ENCODE measurements at places on chromosomes 16 and 17.
A peak's percentile ranks its signal among the peaks of the same experiment; 100 is the strongest.

DNA sequence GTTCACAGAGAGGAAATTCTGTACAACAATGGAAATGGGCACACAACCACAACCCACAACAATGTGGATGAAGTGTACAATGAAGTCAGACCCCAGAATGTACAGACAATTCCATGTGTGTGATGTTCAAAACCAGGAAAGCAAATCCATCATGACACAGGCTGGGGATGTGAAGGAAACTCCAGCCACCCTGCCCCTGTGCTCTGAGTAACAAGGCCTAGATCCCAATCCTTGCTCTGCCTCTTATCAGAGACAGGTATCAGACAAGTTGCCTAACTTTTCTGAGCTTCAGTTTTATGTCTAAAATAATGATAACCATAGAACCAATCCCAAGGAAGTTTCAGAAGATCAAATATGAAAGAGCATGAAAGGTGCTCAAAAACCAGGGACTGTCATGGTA, 1.8 kb upstream of the C16orf95 start:
- no peak for DNase-seq

- DNase-seq = no peak
Observed at GRCh38 chr17:42363767-42364585, 24.3 kb downstream of the STAT3 start.

DNA sequence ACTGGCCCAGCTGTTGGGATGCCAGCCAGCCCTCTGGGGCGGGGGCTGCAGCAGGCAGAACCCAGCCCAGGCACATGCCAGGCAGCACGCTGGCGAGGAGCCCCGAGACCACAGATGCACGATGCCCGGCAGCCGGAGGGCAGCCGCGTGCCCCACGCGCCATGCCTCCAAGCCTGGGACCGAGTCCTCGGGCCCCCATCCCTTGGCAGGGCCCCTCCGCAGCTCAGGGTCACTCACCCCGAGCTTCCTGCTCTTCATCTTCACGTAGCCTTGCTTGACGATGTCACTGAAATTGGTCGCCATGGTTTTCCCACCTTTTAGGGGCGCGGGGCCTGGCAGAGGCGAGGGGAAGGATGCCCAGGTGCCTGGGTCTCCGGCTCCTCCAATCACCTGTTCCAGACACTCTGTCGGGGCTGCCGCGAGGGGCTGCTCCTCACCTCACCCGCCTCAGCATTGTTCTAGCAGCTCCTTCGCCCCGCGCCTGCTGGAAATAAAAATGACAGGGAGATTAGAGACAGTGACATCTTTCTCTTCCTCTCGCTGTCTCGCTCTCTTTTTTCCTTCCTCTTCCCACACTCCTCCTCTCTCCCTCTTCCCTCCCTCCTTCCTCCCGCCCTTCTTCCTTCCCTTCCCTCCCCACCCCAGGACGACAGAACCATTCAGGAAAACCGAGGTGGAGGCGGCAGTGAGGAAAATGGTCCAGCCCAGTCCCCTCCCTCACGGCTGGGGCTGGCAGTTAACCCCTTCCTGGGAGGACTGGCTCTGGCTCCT, 6.9 kb downstream of the DOK4 start:
- DNase-seq = peak; percentile 80

- DNase-seq = peak; percentile 94
Observed at GRCh38 chr17:50139950-50140885, 10.3 kb upstream of the SAMD14 start.

DNA sequence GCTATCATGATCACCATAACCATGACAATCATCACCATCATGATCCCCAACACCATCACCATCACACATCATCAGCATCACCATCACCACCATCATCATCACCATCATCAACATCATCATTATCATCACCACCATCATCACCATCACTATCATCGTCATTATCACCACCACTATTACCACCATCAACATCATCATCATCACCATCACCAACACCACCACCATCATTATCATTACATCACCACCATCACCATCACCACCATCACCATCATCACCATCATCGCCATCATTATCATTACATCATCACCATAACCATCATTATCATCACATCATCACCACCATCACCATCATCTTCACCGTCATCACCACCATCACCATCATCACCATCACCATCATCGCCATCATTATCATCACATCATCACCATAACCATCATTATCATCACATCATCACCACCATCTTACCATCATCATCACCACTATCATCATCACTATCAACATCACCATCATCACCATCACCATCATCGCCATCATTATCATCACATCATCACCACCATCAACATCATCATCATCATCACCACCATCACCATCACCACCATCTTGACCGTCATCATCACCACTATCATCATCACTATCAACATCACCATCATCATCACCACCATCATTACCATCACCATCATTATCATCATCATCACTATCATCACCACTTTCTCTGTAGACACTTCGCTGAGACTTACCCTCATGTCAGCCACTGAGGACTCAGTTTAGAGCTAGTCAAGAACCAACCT, 366.0 kb downstream of the C16orf95 start:
- no peak for DNase-seq

DNA sequence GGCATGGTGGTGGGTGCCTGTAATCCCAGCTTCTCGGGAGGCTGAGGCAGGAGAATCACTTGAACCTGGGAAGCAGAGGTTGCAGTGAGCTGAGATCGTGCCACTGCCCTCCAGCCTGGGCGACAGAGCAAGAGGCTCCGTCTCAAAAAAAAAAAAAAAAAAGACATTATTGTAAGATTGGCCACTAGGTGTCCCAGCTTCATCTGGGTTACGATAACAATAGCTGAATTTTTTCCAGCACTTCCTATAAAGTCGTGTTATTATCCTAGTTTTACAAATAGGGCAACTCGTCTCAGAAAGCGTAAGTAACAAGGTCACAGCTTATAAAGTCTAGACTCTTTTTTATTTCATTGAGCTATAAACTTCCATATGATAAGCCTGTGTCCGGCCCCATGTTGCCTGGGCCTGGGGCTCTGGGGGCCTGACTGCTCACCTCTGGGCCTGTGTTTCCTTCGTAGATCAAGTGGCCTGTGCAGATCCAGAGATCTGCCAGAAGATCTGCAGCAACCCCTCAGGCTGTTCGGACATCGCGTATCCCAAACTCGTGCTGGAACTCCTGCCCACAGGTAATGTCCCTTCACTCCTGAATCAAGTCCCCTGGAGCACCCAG, 60.5 kb downstream of the SLC5A11 start:
- DNase-seq = peak; percentile 27

DNA sequence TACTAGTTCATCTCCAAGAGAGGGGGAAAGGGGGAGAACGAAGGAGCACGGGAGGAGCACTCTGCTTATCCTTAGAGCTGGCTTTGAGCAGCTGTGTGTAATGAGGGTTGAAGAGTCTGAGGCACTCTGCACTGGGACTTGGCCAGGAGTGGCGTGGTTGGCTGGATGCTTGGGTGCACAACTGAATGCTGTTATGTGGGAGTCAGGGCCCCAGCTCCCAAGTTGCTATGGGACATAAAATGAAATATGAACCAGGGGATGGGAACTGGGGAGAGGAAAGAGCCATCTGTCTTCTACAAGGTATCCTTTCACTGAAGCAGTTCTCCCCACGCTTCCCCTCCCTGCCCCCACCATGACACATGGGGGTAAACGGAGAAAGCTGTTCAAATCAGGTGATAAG, 105.9 kb upstream of the ANKFN1 start:
- no peak for DNase-seq

DNA sequence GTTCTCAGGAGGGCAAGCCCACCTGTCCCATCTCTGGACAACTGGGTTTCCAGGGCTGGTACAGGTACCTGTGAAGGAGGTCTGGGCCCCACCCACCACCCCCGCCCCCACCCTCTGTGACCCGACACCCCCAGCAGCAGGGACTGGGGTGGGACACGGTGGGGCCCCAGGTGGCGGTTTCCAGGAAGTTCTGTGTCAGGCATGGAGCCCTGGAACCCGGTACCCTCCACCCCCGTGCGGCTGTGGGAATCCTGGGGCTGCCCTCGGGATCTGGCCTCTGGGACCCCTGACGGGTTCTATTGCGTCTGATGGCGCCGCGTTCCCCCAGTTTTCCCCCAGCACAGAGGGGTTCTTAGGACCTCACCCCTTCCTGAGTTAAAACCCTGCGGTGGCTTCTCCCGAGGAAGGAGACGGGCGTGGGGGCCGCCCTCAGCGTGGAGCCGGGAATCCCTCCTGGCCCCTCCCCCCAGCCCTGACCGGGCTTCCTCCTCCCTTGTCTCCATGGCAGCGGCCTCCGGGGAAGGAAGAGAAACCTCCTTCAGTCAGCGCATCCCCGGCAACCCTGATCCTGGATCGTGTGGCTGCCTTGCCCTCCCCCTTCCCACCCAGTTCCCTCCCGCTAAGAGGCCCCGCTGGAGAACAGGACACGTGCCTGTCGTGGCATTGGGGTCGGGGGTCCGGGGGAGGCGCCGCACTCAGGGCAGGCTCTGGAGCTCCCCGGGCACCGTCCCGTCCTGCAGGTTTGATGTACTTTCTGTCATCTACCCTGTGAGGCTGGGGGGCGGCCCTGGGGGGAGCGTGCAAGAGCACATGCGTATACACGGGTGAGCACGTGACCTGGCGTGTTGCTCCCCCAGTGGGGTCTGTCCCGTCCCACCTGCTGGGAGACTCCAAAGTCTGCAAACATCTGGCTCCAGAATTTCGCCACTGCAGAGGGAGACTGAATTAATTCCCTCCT, 30.3 kb downstream of the CACNA1H start:
- DNase-seq = no peak

DNA sequence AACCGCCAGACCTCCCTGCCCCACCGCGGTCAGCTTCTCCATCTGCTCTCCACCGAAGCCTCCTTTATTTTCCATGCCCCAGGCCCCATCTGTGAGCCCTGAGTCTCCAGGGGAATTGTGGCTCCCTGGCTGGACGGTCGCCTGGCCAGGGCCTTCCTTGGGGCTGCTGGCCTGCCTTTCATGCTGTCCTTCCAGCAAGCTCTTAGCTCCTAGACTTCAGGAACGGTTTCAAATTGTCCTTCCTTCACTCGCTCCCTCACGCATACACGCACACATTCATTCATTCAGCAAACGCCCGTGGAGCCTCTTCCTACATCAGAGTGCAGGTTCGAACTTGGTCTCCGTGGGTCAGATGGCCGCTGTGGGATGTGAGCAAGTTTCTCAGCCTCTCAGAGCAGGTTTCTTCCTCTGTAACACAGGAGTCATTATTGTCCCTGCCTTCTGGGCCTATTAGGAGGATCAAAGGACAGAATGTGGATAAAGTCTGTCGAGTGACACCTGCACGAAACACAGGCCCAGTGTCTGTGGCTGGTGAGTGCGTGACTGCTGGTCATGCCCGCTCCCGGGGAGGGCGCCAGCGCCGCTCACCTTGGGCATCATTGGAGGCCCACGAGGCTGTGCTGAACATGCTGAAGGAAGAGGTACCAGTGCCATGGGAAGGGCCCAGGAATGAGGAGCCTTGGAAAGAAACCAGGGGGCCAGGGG, 18.7 kb upstream of the GSE1 start:
- no peak for DNase-seq

- DNase-seq = no peak
Observed at GRCh38 chr17:20612635-20613034, 33.1 kb downstream of the CDRT15L2 start.

DNA sequence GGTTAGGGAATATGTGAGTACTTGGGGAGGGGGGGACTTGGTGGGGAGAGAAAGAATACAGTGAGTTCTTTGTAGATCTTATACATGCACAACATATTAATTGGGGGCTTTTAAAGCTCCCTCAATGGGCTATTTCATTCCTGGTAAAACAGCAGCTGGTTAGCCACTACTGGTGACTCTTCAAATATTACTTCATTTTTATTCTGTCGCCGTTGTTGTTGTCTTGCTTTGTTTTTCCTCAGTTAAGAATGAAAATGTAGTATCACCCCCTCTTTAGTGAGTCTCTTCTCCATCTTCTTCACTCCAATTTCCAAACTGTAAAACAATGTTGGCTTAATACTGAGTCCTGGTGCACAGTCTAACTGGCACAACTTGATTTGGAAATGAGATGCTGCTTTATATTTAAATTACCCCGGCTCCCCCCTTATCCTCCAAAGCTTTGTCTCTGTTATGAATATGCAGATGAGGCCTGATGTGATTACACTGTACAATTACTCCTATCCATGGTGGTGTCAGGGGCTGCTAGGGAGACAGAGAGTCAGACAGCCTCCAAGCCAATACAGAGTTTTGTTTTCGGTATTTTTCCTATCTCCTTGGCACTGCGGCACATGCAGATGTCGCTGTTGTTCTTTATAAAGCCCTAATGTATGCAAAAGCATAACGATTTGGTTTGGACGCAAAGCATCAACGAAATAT, 256.9 kb upstream of the PMFBP1 start:
- peak; percentile 77 for DNase-seq

DNA sequence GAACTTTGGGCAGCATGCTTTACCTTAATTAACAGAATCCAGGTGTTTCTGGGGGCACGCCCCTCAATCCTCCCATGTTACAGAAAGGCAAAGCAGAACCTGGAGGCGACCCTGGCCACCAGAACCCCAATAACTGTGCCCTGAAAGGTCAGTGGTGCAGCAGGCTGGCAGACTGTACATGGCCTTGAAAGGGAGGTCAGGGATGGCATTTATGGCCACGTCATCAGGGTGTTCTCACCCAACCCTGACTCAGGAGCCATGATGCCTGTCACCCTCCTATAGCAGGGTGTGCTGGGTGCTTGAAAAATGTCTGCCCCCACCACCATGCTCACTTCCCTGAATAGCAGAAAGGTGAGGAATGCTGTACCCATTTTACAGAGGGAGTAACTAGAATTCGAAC, 177.7 kb downstream of the TMEM132E start:
- no peak for DNase-seq

DNA sequence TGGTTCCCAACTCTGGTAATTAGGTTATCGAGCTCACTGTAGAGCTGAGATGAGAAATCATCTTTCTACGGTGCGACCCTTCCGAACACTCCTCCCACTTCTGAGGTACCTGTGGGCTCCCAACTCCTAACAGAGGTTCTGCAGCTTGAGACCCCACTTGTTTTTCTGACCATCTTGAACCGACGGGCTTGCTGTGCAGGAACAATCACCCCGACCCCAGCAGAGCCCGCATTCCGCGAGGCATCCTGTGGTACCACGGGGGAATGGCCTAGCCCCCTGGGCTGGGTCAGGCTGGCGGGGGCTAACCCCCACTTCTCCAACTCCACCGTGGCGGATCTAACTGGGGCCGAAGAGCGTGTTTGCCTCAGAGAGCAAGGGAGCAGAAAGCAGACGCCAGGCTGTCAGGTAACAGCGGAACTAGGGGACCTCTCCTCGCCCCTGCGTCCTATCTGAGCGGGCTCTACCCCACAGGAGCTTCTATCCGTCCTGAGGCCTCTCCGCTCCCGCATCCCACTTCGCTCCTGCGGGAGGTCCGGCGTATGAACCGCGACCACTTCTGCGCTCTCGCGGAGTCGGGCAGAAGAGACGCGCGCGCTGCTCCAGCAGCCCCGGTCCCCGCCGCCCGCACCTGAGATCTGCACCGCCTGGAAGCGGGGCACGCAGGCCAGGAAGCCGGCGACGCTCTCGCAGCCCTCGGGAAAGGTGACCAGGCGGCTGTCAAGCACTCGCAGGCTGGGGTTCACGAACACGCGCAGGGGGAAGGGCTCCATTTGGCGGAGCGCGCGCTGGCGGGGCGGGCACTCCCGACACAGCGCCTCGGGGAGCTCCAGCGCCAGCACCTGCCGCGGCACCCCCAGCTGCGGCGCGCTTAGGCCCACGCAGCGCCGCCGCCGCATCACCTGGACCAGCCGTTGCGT, 761 bp downstream of the PDF start:
- DNase-seq = no peak

Data from cerebellar cortex (tissue), 1 donor.